ENCODE measurements at places on chromosomes 4 and X. TPM values are rescaled to one million over a fixed set of nuclear protein-coding genes. Genes with fewer than 3 reads are reported as not detected.

DNA sequence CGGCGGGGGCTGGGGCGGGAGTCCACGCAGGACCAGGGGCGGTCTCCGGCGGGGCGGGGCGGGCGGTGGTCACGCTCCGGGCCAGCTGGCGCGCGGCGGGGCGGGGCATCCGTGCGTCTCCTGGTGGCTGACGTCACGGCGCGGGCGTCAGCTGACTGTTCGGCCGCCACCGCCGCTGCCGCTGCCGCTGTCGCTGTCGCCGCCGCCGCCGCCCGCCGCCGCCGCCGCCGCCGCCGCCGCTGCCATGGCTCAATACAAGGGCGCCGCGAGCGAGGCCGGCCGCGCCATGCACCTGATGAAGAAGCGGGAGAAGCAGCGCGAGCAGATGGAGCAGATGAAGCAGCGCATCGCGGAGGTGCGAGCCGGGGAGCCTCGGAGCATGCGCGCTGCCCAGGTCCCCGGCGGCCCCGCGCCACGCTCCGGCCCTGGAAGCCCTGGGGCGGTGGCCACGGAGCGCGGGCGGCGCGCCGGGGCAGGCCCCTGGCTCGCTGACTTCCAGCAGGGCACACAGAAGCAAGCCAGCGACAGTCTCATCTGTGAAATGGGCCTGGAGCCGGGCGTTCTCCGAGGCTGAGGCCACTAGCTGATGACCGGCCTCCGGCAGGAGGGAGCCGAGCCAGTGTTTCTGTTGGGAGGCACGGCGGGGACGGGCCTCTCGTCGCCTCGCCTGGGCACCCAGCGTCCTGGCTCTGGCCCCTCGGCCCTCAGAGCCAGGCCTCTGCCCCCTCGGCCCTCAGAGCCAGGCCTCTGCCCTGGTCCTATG lies at the start of gene FAM50A:
TSS of gene FAM50A (plus strand) at position 150 of the 763 bp plus-strand sequence. CDS start at position 245, 95 bp downstream.
- peaks cover 15% of the 10 kb centered on the region for H3K4me1 ChIP-seq
- H3K4me3 ChIP-seq: peak within 1 kb of the TSS; percentile 56
- H3K27ac ChIP-seq: peak within 1 kb of the TSS; percentile 75
- H3K27me3 ChIP-seq: no peaks in the 10 kb centered on the region
- DNase-seq: peak; percentile 78

DNA sequence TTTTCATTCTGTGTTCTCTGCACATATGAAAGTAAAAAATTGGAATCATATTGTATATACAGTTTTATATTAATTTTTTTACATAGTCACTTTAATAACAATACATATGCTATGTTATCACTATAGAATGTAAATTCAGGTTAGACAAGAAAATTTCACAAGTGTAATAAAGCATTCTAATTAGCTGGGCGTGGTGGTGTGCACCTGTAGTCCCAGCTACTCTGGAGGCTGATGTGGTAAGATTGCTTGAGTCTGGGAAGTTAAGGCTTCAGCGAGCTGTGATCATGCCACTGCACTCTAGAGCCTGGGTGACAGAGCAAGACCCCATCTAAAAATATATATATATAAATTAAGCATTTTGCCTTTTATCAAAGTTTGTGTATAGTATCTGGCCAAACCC lies 95.7 kb downstream of the ANXA3 start:
- no peaks in the 10 kb centered on the region for H3K36me3 ChIP-seq
- H3K4me3 ChIP-seq: no peak overlapping the region
- no peaks in the 10 kb centered on the region for H3K27me3 ChIP-seq
- H3K27ac ChIP-seq: no peak overlapping the region
- peaks cover 30% of the 10 kb centered on the region for H3K4me1 ChIP-seq

- H3K27me3 ChIP-seq: peaks cover 10% of the 10 kb centered on the region
- no peak for DNase-seq
- no peaks in the 10 kb centered on the region for H3K4me1 ChIP-seq
- no peak overlapping the region for H3K4me3 ChIP-seq
- H3K27ac ChIP-seq: no peak overlapping the region
Observed at GRCh38 chrX:39928704-39929378, 168.9 kb downstream of the BCOR start.

GRCh38 chrX:56733459-56734046 lies 4.5 kb downstream of the NBDY start:
- no peak overlapping the region for H3K4me3 ChIP-seq
- H3K36me3 ChIP-seq: no peaks in the 10 kb centered on the region

PLS3 gene
- polyA plus RNA-seq: 48.2 TPM

EMCN gene
- polyA plus RNA-seq: 14.6 TPM

GRCh38 chr4:48766131-48766792 lies 13.8 kb downstream of the FRYL start:
- no peaks in the 10 kb centered on the region for H3K27me3 ChIP-seq
- H3K4me1 ChIP-seq: no peaks in the 10 kb centered on the region
- H3K36me3 ChIP-seq: no peaks in the 10 kb centered on the region
- DNase-seq: no peak
- H3K27ac ChIP-seq: no peak overlapping the region

DNA sequence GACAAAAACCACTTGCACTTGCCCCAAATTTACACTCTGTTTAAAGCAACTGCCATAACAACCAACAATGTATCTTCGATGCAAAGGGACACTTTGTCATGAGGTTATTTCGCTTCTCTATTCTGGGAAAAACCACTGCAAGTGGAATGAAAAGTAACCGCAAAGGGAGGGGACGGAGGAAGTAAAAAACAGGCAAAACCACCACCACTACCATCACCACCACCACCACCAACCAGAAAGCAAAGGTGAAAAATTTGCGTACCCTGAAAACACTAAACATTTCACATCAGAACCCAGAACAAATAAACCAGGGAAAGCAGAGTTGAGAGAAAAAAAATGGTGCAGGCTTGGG lies 1.2 kb upstream of the N4BP2 start:
- peak overlapping the region; percentile 76 for H3K4me3 ChIP-seq
- no peak for DNase-seq
- no peaks in the 10 kb centered on the region for H3K36me3 ChIP-seq
- no peaks in the 10 kb centered on the region for H3K27me3 ChIP-seq

- DNase-seq: no peak
- no peak overlapping the region for H3K27ac ChIP-seq
- no peaks in the 10 kb centered on the region for H3K4me1 ChIP-seq
- H3K27me3 ChIP-seq: no peaks in the 10 kb centered on the region
- H3K36me3 ChIP-seq: peaks cover 9% of the 10 kb centered on the region
- no peak overlapping the region for H3K4me3 ChIP-seq
Observed at GRCh38 chr4:48896845-48897244, 9.7 kb downstream of the OCIAD2 start.

MGARP gene
- polyA plus RNA-seq: 136 TPM

DNA sequence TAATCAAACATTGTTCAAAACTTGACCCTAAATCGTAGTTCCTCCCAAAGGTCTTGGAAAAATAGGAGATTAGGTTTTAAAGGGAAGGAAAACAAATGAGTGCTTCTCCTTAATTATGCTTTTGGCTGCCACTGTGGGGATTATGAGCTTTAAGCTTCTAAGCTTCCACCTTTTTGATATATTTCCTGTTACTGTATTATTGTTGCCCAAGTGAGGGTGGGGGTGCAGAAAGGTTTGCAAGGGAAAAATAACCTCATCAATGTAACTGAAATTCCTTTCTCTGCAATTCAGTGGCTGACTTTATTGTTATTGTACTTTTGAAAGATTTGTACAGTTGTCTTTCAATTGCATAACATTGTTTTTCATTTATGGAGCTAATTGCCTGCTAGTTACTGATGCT lies 285.1 kb downstream of the FRMPD4 start:
- no peaks in the 10 kb centered on the region for H3K4me1 ChIP-seq
- no peak for DNase-seq
- no peaks in the 10 kb centered on the region for H3K36me3 ChIP-seq
- no peak overlapping the region for H3K4me3 ChIP-seq

CD99L2 gene
- 27.8 TPM for polyA plus RNA-seq

DNA sequence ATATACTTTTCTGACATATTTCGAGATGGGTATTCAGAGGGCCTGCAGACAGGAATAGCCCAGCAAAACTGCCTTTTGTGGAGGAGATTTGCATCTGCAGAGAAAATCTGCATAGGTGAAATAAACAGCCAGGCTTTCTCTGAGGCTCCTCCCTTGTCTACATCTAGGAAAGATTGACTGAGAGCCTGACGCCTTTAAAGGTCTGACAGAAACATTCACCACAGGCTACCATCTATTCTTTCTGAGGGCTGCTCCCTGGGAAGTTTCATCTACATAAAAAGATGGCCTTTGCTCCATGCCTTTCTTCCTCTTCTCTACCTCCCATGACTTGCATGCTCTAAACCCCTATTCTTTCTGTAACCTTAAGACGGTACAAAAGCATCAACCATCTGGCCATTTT lies 55.0 kb upstream of the AP1S2 start:
- no peak for DNase-seq
- no peaks in the 10 kb centered on the region for H3K36me3 ChIP-seq
- H3K27me3 ChIP-seq: peaks cover 10% of the 10 kb centered on the region
- no peak overlapping the region for H3K27ac ChIP-seq
- H3K4me1 ChIP-seq: no peaks in the 10 kb centered on the region

DNA sequence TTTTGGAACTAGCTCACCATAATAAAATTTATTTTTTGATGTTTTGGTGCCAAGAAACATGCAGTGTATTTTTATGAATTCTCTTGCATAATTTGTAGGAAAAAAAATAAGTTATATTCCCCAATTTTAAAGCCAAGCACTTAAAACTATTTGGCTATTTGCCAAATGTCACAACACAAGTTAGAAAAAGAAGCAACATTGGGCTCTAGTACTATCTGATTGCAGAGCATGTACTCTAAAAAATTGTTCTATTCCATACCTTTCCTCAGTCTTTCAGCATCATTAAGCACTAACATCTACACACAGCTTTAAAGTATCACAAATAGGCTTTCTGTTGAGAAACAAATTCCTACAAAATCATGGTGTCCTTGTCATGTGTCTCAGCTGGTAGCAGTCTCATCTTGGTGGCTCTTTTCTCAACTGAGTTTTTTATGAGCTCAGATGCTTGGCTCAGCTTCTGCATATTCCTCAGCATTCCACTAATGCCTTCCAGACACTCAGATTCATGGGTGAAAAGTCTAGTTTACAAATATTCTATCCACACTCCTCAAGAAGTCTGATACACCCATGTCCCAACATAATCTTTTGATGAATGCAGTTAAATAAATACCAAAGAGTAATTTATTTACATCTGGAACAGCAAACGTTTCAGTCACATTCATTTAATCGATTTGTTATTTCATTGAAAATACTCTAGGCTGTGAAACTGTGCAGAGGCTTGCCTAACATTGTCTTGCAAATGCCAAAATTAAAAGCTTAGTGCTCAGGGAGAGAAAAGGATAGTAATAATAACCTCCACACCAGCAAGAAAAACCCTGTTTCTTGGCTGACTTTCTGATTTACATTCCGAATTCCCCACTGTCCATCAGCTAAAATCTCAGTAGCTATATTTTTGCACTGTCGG lies 2209.9 kb downstream of the PCDH7 start:
- H3K36me3 ChIP-seq: no peaks in the 10 kb centered on the region
- H3K27ac ChIP-seq: no peak overlapping the region
- no peak overlapping the region for H3K4me3 ChIP-seq
- no peak for DNase-seq
- H3K27me3 ChIP-seq: no peaks in the 10 kb centered on the region

DNA sequence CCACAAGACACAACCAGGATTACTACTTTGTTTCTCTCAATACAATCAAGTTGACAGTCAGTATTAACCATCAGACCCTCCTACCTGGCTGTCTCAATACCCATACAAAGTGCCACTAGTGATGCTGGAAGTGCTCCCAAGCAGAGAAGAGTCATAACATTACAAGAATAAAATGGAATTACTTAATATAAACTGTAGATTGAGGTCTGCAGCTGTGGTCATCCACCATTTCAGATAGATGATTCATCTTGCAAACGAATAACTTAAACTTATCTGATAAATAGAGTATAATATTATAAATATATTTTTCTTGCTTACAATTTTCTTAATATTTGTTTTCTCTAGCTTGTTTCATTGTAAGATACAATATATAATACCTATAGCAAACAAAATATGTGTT lies 1034.2 kb upstream of the PCDH10 start:
- no peaks in the 10 kb centered on the region for H3K36me3 ChIP-seq
- H3K4me3 ChIP-seq: no peak overlapping the region
- DNase-seq: no peak
- H3K27me3 ChIP-seq: no peaks in the 10 kb centered on the region
- H3K4me1 ChIP-seq: no peaks in the 10 kb centered on the region

GRCh38 chr4:54184581-54184980 lies 44.5 kb upstream of the PDGFRA start:
- H3K27me3 ChIP-seq: no peaks in the 10 kb centered on the region
- no peak for DNase-seq
- no peak overlapping the region for H3K27ac ChIP-seq
- no peaks in the 10 kb centered on the region for H3K4me1 ChIP-seq
- H3K36me3 ChIP-seq: no peaks in the 10 kb centered on the region

S100G gene
- polyA plus RNA-seq: not detected

ITGB1BP2 gene
- polyA plus RNA-seq: 1.6 TPM

- H3K27ac ChIP-seq: no peak overlapping the region
- no peak for DNase-seq
- H3K4me1 ChIP-seq: no peaks in the 10 kb centered on the region
- no peaks in the 10 kb centered on the region for H3K36me3 ChIP-seq
- H3K4me3 ChIP-seq: no peak overlapping the region
Observed at GRCh38 chrX:53128097-53128749, 34.3 kb downstream of the KANTR start.

ARAP2 gene
- polyA plus RNA-seq: 0.81 TPM

DNA sequence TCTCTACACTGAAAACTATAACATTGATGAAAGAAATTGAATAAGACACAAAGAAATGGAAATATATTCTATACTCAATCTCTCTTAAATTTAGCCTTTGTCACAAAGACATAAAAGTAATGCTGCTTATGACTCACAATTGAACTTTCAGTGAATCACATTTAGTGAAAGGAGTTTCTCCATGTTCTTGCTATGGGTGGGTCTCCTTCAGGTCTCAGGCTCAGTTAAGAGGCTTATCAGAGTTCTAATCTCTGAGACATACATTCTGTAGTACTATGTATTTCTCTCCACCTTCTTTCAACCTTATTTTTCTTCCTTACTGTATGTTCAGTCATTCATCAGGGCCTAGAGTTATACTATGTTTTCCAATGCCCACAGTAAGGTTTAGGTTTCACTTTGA lies 220.9 kb downstream of the DTHD1 start:
- DNase-seq: no peak
- no peak overlapping the region for H3K27ac ChIP-seq
- no peak overlapping the region for H3K4me3 ChIP-seq
- H3K27me3 ChIP-seq: no peaks in the 10 kb centered on the region
- no peaks in the 10 kb centered on the region for H3K36me3 ChIP-seq
- H3K4me1 ChIP-seq: no peaks in the 10 kb centered on the region

- no peak overlapping the region for H3K4me3 ChIP-seq
- no peaks in the 10 kb centered on the region for H3K36me3 ChIP-seq
Observed at GRCh38 chr4:176526704-176527103, 206.9 kb downstream of the SPCS3 start.

DNA sequence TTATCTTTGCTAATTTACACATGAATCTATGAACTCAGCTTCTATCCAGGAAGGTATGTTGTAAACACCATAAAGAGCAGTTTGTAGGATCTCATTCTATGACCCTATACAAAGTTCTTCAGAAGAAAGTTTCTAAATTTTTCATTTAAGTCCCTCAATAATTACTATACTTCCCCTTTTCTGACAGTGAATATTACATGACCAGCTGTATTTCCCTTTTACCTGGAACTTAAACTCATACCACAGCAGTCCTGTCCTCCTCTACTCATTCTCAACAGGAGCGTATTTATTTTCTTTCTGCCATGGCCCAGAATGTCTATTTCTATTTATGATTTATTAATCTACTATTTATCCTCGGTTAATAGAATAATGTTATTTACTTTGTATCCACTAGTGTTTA lies 15.8 kb downstream of the RASGEF1B start:
- no peak overlapping the region for H3K4me3 ChIP-seq
- no peaks in the 10 kb centered on the region for H3K36me3 ChIP-seq
- H3K27me3 ChIP-seq: no peaks in the 10 kb centered on the region
- no peak overlapping the region for H3K27ac ChIP-seq
- peaks cover 18% of the 10 kb centered on the region for H3K4me1 ChIP-seq

All from adrenal gland (tissue), 19 donors.